ENCODE measurements at places on chromosomes 12 and 14.
A peak's percentile ranks its signal among the peaks of the same experiment; 100 is the strongest.

GRCh38 chr14:89697281-89698060, 257.1 kb downstream of the EFCAB11 start:
- no peak for DNase-seq

DNA sequence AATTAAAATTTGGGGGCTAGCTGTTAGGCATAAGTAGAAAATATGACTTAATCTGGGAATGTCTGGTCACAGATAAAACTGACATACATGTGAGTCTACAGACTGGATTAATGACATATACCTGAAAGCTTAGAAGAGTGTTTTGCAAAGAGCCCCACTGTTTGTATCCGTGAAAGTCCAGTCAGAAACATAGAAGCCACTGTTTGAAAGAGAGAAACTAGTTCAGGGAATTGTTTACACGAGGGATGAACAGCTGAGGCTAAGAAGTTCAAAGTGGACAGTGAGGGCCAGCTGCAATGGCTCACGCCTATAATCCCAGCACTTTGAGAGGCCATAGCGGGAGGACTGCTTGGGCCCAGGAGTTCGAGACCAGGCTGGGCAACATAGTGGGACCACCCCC, 36.2 kb upstream of the SGPP1 start:
- DNase-seq = no peak

GRCh38 chr12:47276621-47277309, 197.0 kb upstream of the AMIGO2 start:
- DNase-seq = peak; percentile 31

GRCh38 chr14:55388160-55388559, 23.5 kb downstream of the ATG14 start:
- DNase-seq = no peak

GRCh38 chr12:38163442-38163801, 153.2 kb upstream of the ALG10B start:
- DNase-seq = no peak

All from GM10248 (cell line).